Skin of body (tissue), 3 donors: ENCODE measurements at places on chromosomes 2 and 18. TPM values are rescaled to one million over a fixed set of nuclear protein-coding genes. Genes with fewer than 3 reads are reported as not detected.

Gene TOGARAM2
- total RNA-seq, result 0.69 TPM

Gene CELF4
- total RNA-seq, result 0.69 TPM

Gene CYTIP
- total RNA-seq, result 8.2 TPM

Gene MOCOS
- total RNA-seq, result 1.6 TPM

Gene IL18RAP
- total RNA-seq, result 0.89 TPM

Gene KCNG2
- 0.49 TPM for total RNA-seq

Gene ARMC9
- total RNA-seq, result 8.8 TPM

Gene MDH1B
- 0.99 TPM for total RNA-seq

Gene MYO5B
- 12.7 TPM for total RNA-seq

Gene ASIC4
- 0.49 TPM for total RNA-seq

Gene SLC9A4
- total RNA-seq, result 1.3 TPM

Gene PLB1
- 7.2 TPM for total RNA-seq

Gene LHCGR
- total RNA-seq, result 1.5 TPM

Gene FNDC4
- total RNA-seq, result 10.6 TPM

Gene ANKRD29
- 6.1 TPM for total RNA-seq

Gene GPR55
- total RNA-seq, result not detected

Gene UGT1A8
- not detected for total RNA-seq

Gene NABP1
- 22.4 TPM for total RNA-seq

Gene ARHGAP15
- total RNA-seq, result 33.8 TPM

Gene LINC00305
- not detected for total RNA-seq

Gene REG1B
- not detected for total RNA-seq

Gene ALK
- 0.10 TPM for total RNA-seq

Gene CIDEA
- total RNA-seq, result 11.1 TPM

Gene CHPF
- total RNA-seq, result 35.9 TPM

Gene GALR1
- total RNA-seq, result 2.1 TPM

Gene CPLX4
- total RNA-seq, result not detected
